Right renal pelvis (tissue), 4 donors: ENCODE measurements at places on chromosomes 7 and 10.

DNA sequence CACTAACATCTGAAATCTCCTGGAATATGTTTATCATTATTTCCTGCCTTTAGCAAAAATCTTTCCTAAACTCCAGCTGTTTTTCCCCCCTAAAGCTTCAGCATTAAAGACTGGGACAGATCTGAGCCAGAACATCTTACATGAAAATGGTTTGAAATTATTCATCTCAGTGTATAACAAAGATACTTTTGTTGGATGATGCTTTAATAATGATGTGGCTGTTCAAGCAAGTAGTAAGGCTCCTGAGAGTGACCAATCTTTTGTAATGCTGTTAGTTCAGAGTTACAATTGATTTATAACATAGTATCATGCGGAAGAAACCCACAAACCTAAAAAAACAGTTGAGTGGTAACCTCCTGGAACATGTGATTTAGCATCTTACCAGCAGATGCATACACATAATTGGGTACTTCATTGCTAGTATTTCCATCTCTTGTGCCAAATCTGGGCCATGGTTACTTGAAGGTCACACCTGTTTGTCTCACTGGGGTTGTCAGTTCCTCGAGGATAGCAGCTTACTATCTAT, 1.5 kb downstream of the BZW2 start:
- no peak for DNase-seq

- no peak for DNase-seq
These were observed 339.9 kb downstream of the CXCL12 start for GRCh38 chr10:44045020-44045419.

GRCh38 chr7:53812135-53812534, 730.0 kb upstream of the VSTM2A start:
- no peak for DNase-seq

GRCh38 chr7:72405418-72405817, 6.7 kb downstream of the CALN1 start:
- no peak for DNase-seq

GRCh38 chr7:1704811-1705738, 35.0 kb downstream of the ELFN1 start:
- no peak for DNase-seq

- DNase-seq, result no peak
These were observed 559 bp upstream of the FKBP14 start for GRCh38 chr7:30027065-30027456.

DNA sequence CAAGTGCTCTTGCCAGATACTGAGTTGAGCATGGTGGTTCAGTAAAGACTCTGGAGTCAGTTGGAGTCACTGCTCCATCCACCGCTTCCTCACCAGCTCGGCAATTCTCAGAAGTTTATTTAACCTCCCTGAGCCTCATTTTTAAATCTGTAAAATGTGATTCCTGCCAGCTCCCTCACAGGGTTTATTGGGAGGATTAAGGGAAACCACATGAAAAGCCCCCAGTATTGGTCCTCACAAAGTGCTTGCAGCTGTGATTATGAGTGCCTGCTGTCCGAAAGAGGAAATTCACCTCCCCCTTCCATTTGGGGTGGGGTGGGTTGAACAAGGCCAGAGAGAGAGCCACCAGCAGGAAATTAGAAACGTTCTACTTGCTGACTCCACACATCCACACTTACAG, 99.0 kb downstream of the AOAH start:
- DNase-seq, result no peak

- no peak for DNase-seq
These were observed 73.5 kb downstream of the SLC25A13 start for GRCh38 chr7:96248405-96248804.

DNA sequence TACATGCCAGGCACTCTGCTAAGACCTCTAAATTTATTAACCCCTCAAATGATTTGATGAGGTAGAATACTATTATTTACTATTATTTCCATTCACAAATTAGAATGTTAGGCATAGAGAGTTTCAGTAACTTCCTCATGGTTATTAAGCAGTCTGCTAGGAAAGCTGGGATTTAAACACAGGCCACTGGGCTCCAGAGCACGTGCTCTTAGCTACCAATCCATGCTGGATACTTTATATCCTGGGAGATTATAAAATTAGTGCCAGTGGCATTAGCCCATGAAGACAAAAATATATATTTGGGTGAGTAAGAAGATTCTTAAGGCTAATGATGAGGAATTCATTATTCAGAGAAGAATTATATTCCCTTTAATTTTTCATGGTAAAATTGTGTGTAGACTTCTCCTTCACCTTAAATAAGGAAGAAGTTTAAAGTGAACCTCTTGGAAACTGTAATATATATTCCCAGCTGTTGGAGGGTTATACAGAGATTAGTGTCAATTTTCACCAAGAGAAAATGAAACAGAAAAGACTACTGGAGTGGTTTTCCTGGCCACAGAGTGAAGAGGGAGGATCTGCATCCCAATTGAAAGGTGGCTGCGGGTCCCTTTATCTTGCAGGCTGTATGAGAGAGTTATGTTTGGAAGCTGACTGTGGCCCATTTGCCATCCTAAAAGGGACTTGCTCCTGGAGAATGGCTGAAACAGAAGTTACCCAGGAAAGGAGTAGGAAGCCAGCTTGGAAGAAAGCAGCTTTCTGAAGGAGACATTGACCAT, 334.3 kb upstream of the TEX47 start:
- no peak for DNase-seq

GRCh38 chr10:32930036-32930435, 28.0 kb downstream of the ITGB1 start:
- no peak for DNase-seq

- DNase-seq, result no peak
These were observed 13.2 kb upstream of the NPS start for GRCh38 chr10:127535802-127536515.

DNA sequence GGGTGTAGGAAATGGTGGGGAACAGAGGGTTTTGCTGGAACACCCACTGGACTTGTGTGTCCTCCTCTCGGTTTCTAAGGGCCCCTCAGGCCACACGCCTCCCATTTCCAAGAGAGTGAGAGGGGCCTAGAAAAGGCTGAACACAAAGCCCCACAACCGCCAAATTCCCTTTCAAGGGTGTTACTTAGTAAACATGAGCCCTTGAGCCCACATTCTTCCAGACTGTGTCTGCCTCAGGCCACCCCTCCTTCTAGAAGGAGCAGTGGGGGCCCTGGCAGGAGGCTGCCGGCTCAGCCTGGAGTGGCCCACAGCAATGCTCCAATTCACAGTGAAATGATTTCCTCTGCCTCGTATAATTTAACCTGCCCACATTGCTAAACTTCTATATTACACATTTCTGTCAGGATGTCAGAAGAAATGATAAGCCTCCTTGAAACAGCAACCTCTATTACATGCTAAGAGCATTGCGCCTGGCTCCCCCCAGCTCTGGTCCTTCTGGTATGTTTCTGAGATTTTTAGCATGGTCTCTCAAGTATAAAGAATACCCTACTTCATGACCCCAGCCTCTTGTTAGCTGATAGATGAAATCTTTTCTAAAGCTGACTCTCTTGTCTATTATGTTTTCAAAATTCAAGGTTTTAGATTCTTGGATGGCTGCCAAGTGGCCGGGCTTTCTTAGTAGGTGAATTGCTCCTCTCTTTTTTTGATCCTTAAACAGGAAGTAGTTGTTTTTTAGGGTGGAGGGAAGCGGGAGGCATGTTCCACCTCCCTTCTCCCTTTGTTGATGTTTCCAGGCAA, 673.9 kb upstream of the GALNT17 start:
- DNase-seq, result no peak

DNA sequence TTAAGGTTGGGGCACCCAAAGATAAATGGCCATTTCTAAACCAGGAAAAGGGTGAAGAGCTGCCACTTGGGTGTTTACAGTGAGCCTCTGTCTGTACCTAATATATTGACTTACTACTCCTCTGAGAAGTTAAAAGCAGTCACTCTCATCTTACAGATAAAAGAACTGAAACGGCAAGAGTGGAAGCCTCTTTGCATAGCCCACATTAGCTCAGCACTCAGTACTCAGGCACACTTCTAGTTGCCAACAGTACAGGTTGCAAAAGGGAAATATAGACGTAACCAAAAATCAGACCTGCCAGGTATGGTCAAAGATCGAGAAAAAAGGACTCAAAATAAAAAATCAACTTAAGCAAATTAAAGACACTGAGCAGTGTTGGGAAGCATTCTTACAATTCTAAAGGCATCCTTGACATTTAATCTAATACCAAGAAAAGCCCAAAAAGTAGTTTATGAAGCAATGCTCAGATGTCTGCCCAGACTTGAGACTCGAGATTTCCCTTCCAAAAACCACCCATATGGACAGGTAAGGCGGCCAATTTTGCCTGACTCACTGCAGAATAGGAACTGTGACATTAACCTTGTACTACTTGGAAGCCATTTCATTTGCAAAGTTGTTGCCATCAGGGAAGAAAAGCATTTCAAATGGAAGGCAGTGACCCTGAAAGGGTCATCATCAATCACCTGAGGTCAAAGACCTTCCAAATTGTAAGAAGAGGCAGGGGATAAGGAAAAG, 139.3 kb downstream of the SLC25A13 start:
- DNase-seq, result no peak

DNA sequence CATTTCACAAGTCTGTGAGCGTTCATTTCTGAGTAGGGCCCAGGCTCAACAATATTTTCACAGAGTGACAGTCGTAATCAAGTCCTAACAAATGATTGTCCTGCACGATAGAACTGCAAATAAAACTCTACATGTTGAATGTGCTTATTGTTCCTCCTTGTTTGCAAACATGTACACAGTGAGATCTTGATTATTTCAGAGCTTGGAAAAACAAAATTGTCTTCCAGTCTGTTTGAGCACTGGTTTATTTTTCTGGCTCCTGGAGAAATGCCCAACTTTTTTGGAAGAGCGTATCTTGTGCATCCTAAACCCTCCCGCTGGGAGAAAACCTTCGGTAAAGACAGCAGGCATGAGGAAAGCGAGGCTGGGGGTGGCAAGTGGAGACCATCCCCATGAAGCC, 91.1 kb downstream of the TEX36 start:
- no peak for DNase-seq

- no peak for DNase-seq
These were observed 13.3 kb downstream of the KAT6B start for GRCh38 chr10:74839708-74840107.

DNA sequence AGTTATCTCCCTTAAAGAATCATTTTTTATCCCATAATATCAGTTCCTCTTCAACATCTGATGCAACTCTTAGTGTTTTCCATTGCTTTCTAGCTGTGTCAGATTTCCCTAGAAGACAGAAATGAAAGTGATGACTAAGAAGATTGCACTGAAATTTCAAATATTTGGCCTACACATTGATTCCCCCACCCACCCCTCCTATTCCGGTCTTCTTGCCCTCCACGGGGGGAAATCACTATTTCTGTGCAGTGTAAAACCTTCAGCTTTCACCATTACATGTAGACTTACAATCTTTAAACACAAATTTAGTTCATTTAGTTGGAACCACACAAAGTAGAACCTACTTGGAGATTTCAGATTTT, 63.7 kb upstream of the IL6 start:
- DNase-seq, result no peak

DNA sequence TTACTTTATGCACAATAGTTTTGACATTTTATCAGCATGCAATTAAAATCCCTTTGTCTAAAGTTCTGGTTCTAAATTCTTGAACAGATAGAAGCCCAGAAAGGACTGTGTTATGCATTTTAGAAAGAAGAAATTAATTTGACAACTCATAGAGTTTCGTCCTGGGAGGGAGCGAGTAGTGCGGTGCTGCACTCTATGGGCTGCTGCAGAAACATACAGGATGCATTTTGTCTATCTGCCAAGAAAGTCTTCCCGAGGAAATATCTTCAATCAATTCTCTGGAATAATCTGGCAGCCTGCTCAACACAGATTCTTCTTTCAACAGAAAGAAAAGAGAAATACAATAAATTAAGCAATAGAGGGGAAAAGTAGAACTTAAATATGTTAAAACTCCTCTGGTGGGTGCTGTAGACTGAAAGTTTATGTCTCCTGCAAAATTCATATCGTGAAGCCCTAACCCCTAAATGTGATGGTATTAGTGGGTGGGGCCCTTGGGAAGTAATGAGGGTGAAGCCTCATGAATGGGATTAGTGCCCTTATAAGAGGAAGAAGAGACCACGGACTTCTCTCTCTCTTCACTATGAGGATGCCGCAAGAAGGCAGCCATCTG, 39.0 kb upstream of the IFRD1 start:
- DNase-seq, result no peak
